Retinal pigment epithelial cell (primary cell): ENCODE measurements at places on chromosomes 13 and 19.
A peak's percentile ranks its signal among the peaks of the same experiment; 100 is the strongest.

- no peak for DNase-seq
These were observed 50.6 kb downstream of the USPL1 start for GRCh38 chr13:30668312-30668711.

DNA sequence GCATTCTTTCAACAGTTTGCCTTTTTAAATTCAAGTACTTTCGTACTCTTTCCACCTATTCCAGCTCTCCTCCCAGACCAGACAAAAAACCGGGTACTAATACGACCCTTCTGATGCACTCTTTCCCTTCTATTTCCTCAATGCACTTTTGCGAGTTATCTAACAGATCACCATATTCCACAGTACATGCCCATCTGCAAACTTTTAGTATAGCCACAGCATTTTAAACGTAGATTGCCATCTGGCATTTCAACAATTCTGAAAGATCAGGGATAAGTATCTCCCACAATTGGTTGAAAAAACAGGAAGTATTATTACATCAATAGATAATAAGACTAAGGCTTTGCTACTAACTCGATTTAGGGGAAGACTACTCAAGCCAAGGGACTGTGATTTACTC is 31.5 kb downstream of the RBM26 start:
- no peak for DNase-seq

GRCh38 chr13:66264971-66265370 is 965.2 kb downstream of the PCDH9 start:
- DNase-seq: peak; percentile 10

DNA sequence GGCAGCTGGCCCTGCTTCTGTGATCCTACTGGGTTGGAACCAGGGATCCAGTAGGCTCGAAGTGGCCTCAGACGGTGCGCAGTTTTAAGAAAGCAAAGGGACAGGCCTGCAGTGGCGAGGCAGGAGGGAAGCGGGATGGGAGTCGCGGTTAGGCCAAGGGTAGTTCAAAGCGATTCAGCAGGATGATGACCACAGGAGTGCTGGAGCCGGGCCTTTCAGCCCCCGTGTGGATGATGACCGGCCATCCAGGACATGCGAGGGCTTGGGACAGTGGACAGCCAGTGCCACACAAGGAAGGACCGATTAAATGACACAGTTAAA is 854 bp downstream of the RNASEH2B start:
- no peak for DNase-seq

GRCh38 chr13:38415233-38415632 is 65.6 kb downstream of the UFM1 start:
- peak; percentile 35 for DNase-seq

GRCh38 chr13:45847554-45848224 is 3.9 kb downstream of the SIAH3 start:
- DNase-seq: no peak

DNA sequence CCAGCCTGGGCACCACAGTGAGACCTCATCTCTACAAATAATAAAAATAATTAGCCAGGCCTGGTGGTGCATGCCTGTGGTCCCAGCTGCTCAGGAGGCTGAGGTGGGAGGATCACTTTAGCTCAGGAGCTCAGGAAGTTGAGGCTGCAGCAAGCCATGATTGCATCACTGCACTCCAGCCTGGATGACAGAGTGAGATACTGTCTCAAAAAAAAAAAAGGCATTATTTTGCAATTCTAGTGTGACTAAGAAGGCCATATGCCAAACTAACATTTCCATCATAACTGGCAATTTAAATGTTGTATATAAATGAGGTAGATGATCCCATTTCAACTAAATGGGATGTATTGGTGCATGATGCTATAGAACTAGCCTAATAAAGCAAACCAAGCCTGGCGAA is 632.8 kb upstream of the KLF12 start:
- no peak for DNase-seq

DNA sequence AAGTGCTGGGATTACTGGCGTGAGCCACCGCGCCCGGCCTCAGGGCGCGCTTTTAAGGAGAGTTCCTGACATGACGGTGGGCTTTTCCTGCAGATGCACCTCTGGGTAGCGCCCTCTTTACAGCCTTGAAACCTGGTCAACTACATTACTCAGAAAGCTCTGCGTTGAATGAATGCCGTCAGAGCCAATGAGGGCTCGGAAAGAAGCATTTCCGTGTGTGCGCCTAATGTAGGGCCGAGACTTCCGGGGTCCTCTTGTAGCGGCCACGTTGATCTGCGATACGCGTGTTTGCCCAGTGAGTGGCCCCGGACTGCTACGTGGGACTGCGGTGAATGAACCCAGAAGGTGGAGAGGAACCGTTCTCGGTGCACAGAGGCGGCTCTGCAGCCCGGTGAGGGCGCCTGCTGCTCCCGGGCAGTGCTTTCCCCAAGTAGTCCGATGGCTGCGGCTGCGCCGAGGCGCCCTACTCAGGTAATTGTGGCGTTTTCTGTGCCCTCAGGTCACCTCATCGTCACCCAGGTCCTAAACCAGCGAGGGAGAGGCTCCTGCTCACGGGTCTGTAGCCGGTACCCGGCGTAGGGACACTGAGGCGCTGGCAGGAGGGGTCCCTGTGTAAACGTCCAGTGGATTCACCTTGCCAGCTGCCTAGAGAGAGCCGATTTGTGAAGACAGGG is 4.9 kb upstream of the ZNF552 start:
- DNase-seq: peak; percentile 81

DNA sequence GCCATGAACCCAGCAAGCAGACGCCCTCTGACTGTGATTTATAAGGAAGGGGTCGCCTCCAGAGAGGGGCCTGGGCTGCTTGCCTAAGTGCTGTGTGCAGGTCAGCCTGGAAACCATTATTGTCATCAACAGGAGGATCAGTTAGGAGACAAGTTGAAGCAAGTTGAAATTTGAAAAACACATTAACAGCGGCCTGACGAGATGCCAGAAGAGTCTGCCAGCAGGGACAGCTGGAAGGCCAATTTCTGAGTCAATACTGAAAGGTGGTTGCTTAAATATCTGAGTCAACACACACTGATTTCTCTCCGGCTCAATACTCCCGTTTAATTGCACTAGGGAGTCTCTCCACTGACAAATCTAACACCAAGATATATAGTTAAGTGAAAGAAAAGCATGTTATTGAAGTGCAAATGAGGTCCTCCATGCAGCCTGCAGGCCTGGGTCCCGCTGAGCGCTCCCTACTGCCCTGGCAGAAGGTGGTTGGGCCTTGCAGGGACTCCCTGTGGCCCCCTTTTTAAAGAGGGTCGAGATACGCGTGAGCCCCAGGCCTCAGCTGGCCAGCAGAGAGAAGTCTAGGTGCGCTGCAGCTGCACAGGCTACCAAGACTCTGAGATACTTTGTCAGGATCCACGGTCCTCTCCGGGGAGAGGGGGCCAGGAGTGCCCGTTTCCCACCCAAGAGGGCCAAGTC is 91.1 kb downstream of the RNASEH2B start:
- DNase-seq: no peak

GRCh38 chr19:29105629-29106292 is 107.2 kb downstream of the UQCRFS1 start:
- no peak for DNase-seq

DNA sequence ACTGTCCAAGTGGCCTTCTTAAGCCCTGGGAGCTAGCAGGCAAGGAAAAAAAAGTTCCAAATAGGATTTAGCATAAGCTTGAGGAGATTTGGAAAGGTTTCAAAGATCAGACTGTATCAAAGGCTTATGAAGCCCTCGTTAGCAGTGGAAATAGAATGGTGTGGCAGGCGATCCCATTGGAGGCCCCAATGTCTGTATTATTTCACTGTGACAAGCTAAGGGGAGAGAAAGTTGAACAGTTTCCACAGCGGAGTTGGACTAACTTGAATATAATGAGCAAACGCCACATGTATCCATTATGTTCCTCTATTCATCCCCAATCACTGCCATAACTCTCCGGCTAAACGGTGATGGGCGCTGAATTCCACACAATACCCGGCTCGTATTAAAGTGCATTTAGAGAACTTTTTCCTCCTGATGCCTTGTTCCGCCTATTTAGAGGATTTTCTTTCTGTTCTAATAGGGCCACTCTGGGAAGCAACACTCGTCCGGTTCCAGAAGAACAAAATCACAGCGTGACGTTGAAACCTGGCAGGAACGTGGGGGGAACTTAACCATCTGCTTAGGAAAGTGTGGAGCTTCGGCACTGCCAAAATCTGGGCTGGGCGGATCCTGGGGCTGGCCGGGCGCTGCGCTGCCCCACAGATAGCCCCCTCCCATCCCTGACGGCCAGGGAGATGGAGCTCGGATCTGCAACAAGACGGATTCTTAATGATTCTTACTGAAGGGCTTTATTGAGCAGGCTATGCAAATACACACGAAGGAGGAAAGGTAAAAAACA is 1.0 kb upstream of the PCDH8 start:
- DNase-seq: no peak

DNA sequence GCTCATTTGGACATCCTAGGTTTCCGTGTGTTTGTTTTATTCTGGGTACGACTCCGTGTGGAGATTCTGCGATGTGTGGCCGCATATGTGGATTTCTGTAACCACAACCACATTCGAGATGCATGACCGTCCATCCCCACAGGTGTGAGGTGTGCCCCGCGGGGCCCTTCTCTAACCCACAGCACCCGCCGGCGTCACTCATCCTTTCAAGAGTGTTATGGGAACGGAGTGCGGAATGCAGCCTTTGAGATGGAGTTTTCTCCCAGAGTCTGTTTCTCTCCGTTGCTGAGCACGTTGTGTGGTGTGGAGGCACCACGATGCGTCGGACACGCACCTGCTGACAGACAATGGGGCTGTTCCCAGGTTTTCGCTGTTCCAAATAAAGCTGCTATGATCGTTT is 40.0 kb downstream of the C13orf46 start:
- no peak for DNase-seq

GRCh38 chr19:12880551-12881171 is 588 bp downstream of the DNASE2 start:
- DNase-seq: no peak

DNA sequence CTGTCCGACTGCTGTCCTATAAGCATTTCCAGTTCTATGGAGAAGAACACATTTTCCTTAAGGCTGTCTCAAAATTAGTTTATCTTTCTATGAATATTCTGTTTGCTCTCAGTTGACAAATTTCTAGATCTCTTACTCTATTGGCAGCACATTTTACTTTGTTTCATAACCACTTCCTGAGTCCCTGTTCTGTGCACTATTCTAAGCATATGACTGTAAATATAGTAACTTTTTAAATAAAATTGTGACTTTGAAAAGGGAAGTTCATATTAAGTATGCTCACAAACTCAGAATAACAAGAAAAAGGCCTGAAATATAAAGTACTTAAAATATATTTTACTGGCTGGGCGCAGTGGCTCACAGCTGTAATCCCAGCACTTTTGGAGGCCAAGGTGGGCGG is 56.5 kb upstream of the HTR2A start:
- no peak for DNase-seq

DNA sequence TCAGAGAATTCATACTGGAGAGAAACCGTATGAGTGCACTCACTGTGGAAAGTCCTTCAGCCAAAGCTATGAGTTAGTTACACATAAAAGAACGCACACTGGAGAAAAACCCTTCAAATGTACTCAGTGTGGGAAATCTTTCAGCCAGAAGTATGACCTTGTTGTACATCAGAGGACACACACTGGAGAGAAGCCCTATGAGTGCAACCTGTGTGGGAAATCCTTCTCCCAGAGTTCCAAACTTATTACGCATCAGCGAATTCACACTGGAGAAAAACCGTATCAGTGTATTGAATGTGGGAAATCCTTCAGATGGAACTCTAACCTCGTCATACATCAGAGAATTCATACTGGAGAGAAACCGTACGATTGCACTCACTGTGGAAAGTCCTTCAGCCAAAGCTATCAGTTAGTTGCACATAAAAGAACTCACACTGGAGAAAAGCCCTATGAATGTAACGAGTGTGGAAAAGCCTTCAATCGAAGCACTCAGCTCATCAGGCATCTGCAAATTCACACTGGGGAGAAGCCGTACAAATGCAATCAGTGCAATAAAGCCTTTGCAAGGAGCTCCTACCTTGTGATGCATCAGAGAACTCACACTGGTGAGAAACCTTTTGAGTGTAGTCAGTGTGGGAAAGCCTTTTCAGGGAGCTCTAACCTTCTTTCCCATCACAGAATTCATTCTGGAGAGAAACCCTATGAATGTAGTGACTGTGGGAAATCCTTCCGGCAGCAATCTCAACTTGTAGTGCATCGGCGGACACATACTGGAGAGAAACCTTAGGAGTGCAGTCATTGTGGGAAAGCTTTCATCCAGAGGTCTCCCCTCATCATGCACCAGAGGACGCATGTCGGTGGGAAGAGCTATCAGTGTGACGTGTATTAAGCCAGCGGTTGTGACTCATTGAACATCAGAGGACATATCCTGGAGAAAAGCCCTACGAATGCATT is 16.5 kb upstream of the ZNF8 start:
- DNase-seq: no peak

DNA sequence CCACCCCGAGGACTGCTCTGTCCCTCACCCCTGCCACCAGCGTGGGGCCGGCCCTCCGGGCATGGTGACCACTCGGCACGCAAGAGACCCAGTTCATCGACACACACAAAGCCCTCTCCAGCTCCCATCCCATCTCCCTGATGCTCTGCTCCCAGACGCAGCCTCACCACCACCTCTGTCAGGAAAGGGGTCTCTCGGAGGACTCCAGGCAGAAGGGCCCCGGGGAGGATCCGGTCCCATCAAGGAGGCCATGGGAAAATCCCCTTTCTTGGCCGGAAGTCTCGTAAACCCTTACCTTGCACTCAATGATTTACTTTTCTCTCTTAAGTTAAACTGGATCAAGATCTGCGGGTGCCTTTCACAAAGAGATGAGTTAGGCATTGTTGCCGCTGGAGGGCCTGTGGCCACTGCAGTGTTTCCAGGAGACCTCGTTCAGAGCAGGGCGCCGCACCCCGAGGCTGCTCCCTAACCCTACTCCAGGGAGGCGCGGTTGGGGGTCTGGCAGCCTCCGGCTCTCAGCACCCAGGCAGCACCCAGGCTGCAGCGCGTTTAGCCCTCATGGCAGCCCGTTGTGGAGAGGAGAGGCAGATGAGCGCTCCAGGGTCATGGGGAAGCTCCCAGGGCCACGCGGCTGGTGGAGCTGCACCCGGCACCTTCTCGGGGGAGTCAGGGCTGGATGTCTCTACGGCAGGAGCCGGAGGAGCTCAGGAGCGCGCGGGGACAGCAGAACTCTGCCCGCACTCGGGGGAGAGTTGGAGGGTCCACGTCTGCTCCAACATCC is 31.0 kb downstream of the C2CD4C start:
- no peak for DNase-seq

- DNase-seq: no peak
These were observed 42.5 kb downstream of the NFIX start for GRCh38 chr19:13037731-13038130.

- DNase-seq: no peak
These were observed 19.0 kb downstream of the MAN2B1 start for GRCh38 chr19:12647490-12648071.

GRCh38 chr19:36125557-36125956 is 10.3 kb downstream of the TBCB start:
- DNase-seq: no peak

DNA sequence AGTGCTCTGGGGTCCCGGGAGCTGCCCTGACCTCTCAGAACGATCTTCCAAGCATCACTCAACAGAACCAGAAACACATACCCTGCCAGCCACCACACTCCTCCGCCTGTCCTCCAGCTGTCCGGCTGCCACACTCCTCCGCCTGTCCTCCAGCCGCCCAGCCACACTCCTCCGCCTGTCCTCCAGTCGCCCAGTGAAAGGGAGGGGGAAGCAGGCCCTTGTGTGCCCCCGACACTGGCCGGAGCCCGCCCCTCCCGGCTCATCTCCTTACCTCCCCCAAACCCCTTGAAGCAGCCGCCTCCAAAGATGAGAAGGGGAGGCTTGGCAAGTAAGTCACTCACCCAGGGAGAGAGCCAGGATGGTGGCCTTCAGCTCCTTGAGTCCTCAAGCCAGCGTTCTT is 40.2 kb downstream of the STK24 start:
- no peak for DNase-seq
